ENCODE measurements at places on chromosomes 7 and 10.

- DNase-seq = no peak
Measured at GRCh38 chr7:43642897-43643630, 60.2 kb downstream of the STK17A start.

DNA sequence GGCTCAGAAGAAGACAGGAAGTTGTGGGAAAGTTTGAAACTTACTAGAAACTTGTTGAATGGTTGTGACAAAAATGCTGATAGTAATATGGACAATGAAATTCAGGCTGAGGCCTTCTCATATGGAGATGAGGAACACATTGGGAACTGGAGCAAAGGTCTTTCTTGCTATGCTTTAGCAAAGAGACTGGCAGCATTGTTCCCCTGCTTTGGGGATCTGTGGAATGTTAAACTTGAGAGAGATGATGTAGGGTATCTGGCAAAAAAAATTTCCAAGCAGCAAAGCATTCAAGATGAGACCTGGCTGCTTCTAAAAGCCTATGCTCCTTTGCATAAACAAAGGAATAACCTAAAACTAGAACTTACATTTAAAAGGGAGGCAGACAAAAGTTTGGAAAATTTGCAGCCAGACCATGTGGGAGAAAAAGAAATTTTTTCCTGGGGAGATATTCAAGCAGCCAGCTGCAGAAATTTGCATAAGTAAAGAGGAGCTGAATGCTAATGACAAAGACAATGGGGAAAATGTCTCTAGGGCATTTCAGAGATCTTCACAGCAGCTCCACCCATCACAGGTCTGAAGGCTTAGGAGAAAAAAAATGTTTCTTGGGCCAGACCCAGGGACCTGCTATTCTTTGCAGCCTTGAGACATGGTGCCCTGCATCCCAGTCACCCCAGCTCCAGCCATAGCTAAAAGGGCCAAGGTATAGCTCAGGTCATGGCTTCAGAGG is 16.5 kb upstream of the KCND2 start:
- DNase-seq = no peak

GRCh38 chr7:21028599-21028998 is 241.9 kb upstream of the SP8 start:
- DNase-seq = no peak

GRCh38 chr7:46720761-46721160 is 799.7 kb upstream of the IGFBP3 start:
- DNase-seq = no peak
